ENCODE measurements at places on chromosomes 6 and 20.

GRCh38 chr6:69816026-69816425 lies 19.2 kb upstream of the LMBRD1 start:
- no peak for DNase-seq

DNA sequence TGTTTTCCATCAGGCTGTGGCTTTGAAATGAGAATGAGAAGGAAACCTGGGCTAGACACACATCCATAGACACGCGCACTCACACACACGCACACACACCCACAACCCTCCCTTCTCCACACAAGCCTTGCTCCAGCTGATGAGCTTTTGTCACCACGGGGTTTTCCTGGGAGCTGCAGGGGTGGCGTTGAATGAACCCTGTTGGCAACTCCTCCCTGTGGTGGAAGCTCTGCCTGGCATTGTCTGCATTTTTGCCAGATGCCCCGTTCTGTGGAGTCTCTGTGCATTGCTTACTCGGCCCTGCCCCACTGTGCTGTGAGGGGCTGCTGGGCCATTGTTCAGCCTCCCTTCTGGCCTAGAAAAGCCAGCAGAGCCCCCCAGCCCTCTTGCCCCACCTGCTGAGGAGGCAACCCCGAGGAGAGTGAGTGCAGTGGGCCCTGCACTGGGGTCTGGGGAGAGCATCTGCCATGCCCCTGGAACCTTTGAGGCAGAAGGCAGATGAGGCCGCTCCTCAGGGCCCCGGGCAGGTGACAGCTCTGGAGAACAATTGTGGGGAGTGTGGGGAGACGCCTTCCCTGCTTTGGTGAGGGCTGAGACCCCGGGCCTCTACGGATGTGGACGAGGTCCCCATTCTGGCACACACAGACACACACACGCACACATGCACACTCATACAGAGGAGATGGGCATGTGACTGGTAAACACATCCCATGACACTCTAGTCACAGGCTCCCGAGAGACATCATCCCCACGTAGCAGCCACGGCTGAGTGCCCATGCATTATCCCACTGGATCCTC lies 9.9 kb downstream of the ADIG start:
- DNase-seq, result no peak

DNA sequence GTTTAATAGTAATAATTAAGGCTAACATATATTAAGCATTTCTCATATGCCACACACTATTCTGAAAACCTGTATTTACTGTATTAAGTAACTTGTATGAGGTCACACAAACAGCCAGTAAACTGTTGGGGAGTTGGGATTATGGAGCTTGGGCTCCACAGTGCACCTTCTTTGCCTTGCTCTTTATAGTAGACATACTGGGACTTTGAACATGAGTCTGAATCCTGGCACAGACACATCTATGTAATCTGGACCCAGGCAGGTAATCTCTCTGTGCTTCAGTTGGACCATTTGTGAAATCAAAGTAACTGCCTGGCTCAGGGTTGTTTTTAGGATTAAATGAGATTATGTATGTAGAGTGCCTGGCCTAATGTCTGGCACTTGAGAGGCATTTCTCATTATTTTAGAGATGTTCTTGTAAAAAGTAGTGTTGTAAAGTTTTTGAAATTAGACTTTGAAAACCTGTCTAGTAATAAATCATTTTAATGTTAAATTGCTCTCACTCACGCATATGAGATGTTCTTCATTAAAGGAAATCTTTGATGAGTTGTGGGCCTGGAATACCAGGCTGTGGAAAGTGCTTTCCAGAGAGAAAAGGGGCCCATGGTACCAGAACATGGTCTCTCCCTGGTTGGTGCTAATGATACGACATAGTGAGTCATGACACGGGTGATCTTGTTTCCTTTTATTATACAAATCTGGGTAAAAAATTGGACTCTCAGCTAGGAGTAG lies 34.3 kb downstream of the LRRC1 start:
- DNase-seq, result no peak

DNA sequence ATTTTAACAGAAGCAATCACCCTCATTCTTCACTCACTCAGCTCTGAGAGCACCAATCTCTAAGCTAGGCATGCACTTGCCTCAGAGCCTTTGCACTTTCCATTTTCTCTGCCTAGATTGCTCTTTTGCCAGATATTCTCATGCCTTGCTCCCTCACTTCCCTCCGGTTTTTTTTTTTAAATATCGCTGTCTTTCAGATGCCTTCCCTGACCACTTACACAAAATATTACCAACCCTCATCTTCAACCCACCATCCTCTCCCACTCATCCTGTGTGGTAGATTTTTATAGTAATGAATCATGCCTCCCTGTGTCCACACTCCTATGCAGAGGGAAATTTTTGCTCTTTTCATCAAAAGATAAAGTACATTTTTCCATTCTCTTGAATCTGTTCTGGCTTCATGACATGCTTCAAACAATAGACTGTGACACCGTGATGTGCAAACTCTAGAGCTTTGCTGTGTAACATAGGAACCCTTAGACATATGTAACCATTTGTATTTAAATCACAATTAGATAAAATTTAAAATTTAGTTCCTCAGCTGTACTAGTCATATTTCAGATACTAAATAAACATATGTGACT lies 437.1 kb downstream of the UTRN start:
- DNase-seq, result no peak

- no peak for DNase-seq
These were observed 181.9 kb downstream of the SYNDIG1 start for GRCh38 chr20:24651171-24651975.

DNA sequence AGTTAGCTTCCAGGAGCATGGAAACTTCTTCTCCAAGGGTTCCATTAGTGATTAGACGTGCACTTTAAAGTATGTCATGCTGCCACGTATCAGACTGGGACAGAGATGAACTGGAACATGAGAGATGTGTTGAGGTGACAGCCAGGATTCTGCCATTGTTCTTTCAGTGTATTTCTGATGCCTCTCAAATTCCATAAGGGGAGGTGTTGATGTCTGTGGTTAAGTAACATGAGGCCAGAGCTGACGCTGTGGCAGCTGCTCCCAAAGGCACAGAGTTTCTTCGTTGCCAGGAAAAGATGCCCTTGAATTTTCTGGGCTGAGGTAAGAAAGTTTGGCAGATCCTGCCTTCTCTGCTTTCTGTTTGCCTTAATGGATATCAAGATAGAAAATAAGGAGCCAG lies 63.5 kb downstream of the TRMT6 start:
- DNase-seq, result no peak

DNA sequence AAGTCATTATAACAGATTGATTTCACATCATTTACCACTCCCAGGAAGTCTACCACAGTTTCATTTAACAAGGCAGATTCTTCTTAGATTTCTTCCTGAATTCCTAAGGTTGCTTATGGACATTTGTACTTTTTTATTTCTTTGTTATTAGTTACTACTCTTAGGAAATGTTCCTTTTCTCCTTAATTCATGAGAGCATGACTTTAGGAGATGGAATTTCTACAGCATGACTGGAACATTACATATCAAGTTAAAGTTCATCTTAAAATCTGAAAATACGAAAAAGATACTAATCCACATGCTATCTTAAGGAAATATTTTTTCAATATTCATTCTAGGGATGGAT lies 22.3 kb downstream of the CNKSR3 start:
- DNase-seq, result no peak

DNA sequence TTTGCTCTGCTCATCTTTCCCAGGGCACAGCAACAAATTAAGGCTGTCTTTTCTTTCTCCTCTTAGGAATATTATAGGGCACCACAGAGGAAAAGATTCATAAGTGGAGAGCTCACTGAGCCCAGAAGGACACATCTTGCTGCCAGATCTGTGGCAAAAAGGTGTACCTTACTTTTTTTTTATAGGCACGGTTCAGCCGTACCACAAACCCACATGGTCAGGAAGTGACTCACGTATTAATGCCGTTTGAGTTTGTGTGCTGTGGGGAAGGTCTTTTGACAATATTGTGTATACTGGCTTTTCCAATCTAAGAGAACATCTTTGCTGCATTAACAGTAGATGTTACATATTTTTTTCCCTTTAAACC lies 28.4 kb downstream of the PAQR8 start:
- no peak for DNase-seq

DNA sequence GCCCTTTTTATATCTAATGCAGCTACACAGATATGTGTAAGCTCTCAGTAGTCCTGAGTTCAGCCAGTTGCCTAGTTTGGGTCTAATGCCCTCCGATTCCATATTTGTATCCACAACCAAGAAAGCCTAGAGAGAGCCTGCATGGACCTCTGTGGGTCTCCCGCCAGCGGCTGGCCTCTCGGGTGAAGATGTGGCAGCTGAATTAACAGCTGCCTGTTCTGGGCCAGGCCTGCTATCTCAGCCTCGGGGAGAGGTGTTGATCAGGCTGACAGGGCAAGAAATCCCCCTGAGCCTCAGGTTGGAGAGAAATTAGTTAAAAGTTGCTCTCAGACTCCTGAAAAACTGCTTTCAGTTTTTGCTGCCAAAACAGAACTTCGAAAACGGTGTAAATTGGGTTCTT lies 19.8 kb downstream of the PTK7 start:
- no peak for DNase-seq

GRCh38 chr6:56759521-56759920 lies 116.8 kb upstream of the DST start:
- no peak for DNase-seq

DNA sequence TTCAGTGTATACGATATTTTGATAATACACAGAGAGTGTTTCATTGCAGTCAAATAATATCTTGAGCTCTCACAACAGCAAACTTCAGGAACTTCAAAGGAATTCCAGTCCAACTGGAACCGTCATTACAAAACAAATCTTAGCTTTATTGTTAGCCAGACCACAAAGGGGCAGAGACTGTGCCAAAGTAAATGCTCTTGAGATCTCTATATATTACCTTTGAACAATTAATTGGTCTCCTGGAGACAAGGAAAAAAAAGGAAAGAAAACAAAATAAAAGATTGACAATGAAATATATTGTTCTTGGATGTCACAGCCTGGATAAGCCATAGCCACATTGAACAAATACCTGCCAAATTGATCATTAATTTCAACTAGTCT lies 70.0 kb downstream of the FOXC1 start:
- DNase-seq, result no peak

DNA sequence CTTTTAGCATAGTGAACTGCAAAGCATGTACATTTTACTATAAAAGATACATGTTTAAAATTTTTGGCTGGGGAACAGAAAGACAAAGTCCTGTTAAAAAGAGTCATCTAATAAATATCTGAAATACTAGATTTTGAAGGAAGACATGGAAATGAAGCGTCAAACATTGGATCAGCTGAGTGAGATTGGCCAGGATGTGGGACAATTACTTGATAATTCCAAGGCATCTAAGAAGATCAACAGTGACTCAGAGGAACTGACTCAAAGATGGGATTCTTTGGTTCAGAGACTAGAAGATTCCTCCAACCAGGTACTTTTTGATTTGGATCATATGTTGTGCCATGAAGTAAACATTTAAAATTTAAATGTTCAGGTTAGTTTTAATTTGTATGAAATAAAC lies 162.3 kb downstream of the UTRN start:
- DNase-seq, result no peak

GRCh38 chr20:57060407-57061050 lies 205.9 kb downstream of the BMP7 start:
- DNase-seq, result no peak

DNA sequence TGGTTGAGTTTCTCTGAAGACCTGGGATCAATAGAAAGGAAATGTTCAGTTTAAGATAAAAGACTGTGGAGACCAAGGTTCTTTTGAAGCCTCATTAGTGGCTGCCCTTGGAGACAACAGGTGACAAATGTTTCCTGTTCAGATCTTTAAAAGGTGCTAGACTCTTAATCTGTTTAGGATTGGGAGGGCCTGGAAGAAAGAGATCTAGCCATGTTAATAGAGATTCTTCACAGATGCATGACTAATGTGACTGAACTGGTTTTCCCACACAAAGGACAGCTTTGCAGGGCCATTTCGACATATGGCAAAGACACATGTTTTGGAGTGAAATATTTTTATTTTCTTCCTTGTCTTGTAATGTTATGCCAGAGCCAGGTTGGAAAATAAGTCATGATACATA lies 82.2 kb downstream of the WDR27 start:
- no peak for DNase-seq

GRCh38 chr6:149454346-149454848 lies 30.4 kb downstream of the ZC3H12D start:
- no peak for DNase-seq

GRCh38 chr20:14498772-14499171 lies 161.4 kb upstream of the FLRT3 start:
- no peak for DNase-seq

DNA sequence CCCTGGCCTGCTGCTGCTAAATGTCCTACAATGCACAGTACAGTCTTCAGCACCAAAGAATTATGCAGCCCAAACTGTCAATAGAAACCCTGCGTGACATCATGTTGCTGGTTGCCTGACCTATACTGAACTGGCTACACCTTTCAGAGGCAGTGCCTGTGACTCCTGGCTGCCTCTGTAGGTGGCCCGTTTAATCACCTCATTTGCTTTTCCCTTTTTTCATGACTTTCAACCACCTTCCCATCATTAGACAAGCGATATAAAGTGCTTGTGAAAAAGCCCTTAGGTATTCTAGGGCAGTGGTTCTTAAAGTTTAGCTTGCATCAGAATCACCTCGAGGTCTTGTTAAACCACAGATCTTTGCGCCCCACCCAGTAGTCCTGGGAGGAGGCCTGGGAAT lies 33.0 kb upstream of the RIPOR2 start:
- no peak for DNase-seq
